NCI-H1105 (cell line): ENCODE measurements at places on chromosomes 3 and 15.

GRCh38 chr3:17027318-17027717 is 142.6 kb downstream of the PLCL2 start:
- no peak for DNase-seq

DNA sequence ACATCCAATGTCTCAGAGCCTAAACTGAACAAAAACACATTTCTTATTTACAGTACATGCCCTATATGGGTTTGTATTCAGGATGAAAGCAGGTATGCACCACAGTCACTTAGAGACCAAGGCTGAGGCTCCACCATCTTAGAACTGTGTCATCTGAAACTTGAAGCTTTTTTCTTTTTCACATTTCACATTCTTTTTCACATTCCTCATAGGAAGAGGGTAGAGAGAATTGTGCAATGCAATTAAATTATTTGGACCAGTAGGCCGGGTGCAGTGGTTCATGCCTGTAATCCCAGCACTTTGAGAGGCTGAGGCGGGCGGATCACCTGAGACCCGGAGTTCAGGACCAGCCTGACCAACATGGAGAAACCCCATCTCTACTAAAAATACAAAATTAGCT is 591.0 kb downstream of the MECOM start:
- no peak for DNase-seq

DNA sequence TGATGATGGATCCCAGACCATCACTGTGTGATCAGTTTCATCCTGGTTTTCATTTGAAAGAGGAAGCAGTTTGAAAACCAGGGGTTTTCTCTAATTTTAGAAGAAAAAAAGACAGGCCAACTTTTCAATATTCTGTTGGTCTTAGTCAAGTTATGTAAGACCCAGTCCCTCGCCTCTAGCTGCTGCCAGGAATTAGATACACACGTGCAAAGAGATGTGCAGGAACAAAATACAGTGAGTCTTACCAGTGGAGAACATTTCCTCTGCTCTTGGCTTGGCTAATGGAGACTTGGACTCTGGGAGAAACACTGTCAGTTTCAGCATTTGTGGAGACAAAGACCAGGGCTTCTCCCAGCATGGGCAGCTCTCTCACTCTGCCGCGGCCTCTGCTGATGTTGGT is 214.9 kb upstream of the C2CD4B start:
- DNase-seq = no peak

GRCh38 chr3:28986922-28987321 is 293.9 kb upstream of the RBMS3 start:
- DNase-seq = no peak

GRCh38 chr15:26941489-26941888 is 29.5 kb upstream of the GABRG3 start:
- no peak for DNase-seq

GRCh38 chr3:4359805-4360502 is 56.8 kb downstream of the SETMAR start:
- no peak for DNase-seq

DNA sequence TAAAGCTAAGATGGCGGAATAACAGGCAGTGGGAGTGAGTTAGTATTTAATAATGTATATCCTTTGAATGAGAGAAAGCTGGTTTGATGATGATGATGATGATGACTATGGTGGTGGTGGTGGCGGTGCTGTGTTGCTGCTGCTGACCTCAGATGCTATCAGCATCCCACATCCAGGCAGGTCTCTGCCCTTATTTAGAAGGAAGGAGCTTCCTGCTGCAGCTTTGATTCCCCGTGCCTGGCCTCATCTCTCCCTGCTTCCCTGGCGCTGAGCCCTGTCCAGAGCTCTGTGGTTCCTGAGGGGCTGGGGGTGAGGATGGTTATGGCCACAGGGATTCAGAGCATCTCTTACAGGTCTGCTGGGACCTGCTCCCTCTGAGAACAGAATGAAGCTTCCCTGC is 73.1 kb downstream of the RAB11A start:
- no peak for DNase-seq

GRCh38 chr3:30034246-30034991 is 572.0 kb upstream of the TGFBR2 start:
- DNase-seq = no peak

DNA sequence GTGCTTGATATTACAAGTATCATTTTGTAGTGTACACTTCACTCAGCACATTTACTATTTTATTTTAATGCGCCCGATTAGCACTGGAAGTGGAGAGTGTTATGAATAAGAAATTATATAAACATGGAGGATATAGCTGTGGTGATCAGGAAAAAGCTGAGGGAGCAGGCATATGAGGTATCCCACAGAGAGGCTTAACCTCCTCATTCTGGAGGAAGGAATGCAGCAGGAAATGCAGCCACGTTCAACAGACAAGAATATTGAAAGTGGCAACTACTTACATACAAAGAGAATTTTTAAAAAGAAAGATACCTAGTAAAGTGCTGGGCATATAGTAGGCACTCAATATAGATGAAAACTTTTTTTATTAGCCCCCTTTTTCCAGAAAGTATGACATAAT is 166.0 kb upstream of the SATB1 start:
- no peak for DNase-seq

DNA sequence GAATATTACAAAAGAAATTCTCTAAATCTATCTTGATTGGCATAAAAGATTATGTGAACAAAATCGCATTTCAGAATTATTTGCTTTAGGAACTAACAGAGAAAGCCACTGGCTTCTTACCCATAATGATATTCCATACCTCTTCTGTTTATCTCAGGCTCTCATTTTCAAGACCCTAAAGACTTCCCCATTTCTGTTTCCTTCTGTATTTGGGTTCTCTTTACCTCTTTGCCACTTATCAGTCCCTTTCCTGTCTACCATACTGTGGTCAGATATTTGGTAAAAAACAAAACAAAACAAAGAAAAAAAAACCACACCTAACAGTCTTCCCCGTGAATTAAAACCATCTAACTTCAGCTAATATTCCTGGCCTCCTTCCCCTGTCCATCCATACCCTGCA is 108.5 kb downstream of the LRRC28 start:
- no peak for DNase-seq

DNA sequence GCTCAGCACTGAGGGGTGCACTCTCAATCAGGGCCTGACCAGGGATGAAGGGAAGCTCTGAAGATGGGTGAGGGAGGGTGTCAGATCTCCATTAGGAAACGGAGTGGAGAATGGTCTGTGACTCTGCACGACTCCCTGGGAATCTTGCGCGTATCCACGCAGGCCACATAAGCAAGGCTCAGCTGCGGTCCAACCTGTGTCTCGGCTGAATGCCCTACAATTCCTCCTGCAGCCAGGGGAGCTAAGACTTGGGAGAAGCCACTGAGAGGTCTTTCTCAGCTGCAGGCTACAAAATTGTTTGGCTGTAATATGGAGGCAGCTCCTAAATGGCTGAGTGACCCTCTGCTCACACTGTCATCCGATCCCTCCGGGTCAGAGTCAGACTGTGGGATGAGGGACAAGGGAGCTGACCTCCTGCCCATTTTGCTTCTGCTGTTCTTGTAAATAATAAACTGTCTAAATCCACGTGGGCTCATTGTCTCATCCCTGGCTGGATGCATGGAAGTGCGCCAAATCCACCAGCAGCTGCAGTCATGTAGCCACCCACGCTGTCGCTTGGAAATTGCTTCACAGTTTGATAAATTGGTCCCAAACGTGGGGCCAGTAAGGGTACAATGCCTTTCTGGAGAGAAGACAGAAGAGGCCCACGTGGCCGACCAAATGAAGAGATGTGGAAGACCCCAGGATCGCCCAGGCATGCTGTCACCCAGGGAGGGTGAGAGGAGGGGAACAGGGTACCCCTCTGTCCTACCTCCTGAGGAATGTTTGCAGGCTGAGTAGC is 30.5 kb downstream of the ALS2CL start:
- no peak for DNase-seq

DNA sequence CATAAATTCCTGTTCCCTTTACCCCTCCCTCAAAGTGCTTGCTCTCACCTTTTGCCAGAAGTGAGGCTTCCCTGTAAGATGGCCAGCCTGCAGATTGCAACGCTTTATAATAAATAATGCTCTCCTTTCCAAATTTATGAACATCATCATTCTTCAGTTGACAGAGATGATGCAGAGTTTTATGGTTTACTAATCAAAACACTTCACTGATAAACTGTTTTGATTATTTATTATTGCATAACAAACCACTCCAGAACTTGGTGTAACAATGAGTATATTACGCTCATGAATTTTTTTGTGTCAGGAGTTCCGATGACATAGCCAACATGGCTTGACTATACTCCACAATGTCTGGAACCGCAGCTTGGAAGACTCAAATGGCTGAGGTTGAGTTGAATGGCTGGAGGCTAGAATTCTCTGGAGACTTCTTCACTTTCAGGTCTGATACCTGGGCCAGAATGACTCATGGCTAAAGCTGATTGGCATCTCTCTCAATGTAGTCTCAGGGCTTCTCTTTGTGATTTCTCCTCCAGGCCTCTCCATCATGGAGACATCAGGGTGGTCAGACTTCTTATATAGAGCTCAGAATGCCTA is 27.3 kb upstream of the TGFBR2 start:
- no peak for DNase-seq

GRCh38 chr3:128123156-128123537 is 465 bp downstream of the RUVBL1 start:
- peak; percentile 35 for DNase-seq

DNA sequence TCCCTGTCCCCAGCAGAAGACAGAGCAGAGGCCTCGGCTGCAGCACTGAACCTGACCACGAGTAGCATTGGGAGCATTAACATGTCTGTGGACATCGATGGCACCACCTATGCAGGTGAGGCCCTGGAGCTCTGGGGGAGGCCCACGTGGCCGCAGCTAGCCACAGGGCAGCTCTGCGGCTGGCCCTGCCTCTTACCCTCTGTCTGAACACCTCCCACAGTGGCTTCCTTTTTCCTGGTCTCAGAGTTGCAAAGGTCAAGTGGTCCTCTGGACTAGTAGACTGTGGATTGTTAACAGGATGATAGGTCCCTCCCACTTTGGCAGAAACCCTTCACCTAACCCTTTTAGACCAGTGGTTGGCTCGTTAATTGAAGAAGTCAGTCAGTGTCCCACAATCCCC is 22.5 kb upstream of the CLK3 start:
- no peak for DNase-seq

GRCh38 chr3:102307442-102307841 is 127.4 kb upstream of the ZPLD1 start:
- no peak for DNase-seq

DNA sequence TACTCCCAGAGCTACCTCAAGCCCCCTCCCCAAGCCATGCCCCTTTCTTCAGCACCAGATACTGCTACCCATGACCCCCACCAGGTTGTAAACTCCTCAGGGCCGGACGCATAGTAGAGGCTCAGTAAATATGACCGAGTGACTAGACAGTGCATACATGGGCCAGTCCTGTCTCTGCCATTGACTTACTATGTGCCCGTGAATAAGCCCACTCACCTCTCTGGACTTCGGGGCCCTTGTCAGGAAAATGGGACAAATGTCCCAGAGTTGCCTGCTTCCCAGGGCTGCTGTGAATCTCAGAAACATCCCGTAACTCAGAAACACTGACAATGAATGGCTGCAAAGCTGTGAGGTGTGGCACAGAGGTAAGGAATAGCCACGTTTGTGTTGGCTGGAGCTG is 48.2 kb upstream of the FGD5 start:
- DNase-seq = no peak

DNA sequence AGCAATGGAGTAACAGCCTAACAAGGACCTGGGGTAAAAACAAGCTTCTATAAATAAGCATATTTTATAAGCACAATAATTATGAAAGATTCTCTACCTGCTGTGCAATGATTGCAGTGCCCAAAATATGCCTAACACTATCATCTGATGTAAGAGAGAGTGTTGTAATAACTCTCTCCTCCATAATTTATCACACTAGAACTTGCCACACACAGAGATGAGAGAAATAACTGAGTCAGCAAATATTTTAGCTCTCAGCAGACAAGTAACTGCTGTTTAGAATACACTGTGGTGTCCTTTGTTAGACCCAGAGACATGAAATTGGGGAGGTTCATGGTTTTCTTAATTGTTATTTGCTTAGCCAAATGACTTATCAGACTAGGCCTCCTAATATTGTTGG is 105.3 kb upstream of the ACP3 start:
- no peak for DNase-seq

DNA sequence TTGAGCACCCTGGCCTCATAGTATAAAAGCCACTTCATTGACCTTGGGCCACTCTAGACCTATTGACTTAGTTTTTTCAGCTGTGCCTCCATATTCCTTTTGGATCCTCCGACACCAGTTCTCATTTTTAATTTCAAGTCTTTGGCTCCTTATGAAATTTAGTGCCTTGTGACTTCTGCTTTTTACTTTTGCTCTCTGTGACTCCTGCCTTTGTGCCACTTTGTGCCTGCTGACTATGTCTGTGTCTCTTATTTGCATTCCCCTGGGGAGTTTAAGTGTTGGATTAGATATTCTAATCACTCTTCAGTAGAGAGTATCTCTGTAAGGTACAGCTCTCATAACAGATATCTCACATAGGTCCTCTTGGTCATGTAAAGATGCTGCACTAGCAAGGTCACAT is 39.6 kb upstream of the GPR149 start:
- DNase-seq = no peak

GRCh38 chr3:78242724-78243123 is 1202.8 kb downstream of the ROBO2 start:
- no peak for DNase-seq

GRCh38 chr15:70269991-70270751 is 172.5 kb upstream of the TLE3 start:
- no peak for DNase-seq

DNA sequence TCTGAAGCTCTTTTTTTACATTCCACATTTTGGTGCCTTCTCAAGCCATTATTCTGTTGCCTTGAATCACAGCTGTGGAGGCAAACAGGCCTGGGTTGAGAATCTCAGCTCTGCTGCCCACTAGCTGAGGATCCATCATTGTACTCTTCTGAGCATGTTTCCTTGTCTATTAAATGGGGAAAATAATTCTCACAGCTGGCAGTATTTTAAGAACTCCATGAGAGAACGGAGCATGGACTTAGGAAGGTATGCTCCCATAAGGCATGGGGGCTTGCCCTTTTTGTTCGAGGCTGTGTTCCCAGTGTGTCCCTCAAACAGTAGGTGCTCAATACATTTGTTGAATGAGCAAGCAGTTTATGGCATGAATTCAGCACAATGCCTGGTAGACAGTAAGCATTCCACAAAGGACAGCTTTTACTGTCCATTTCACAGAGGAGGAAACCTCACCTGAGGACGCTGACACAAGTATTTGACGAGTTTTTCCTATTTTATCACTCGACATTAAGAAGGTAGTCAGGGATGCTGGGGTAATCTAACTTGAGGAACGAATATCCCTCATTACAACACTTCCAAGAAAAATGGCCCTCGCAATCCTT is 2.1 kb upstream of the PTPRG start:
- DNase-seq = no peak

- DNase-seq = peak; percentile 54
Measured at GRCh38 chr3:5784690-5785089, 597.2 kb downstream of the EDEM1 start.
